Left hindlimb (tissue), 1 donor: ENCODE measurements at places on chromosomes 4 and X.

DNA sequence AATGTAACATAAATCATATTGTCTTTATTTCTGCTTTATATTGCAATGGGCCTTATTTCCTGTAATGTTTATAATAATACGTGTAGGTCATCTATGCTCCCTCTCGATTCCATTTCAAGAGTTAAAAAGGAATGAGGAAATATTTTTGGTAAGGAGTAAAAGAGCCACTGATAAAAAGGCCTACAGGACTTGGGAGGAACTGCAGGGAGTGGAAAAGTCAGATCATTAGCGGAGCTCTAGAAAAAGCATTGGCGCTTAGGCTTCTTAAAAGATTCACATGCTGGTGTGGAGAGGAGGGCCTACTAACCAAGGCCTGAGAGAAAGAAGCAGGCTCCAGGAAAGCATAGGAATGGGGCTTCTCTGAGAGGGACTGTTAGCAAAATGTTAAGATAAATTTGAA lies 82.9 kb upstream of the PNPLA4 start:
- no peak for DNase-seq

- no peak for DNase-seq
Observed at GRCh38 chr4:69830192-69830559, 29.8 kb downstream of the SULT1E1 start.

DNA sequence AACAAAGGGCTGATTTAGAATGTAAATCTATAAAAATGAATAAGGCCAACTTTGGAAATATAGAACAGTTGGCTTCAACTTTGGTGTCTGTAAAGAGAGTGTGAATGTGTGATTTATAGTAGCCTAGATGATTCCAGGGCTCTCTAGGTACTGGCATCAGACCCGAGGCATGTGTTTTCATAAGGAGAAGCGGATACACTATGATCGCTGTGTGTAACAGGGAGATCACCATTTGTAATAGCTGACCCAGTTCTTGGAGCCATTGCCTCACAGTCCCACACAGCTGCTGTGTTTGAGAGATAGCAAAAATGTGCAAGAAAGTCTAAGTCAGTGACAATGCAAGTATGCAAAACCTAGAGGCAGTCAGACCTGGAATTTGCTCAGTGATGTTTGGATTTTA lies 135.1 kb downstream of the REPS2 start:
- no peak for DNase-seq

DNA sequence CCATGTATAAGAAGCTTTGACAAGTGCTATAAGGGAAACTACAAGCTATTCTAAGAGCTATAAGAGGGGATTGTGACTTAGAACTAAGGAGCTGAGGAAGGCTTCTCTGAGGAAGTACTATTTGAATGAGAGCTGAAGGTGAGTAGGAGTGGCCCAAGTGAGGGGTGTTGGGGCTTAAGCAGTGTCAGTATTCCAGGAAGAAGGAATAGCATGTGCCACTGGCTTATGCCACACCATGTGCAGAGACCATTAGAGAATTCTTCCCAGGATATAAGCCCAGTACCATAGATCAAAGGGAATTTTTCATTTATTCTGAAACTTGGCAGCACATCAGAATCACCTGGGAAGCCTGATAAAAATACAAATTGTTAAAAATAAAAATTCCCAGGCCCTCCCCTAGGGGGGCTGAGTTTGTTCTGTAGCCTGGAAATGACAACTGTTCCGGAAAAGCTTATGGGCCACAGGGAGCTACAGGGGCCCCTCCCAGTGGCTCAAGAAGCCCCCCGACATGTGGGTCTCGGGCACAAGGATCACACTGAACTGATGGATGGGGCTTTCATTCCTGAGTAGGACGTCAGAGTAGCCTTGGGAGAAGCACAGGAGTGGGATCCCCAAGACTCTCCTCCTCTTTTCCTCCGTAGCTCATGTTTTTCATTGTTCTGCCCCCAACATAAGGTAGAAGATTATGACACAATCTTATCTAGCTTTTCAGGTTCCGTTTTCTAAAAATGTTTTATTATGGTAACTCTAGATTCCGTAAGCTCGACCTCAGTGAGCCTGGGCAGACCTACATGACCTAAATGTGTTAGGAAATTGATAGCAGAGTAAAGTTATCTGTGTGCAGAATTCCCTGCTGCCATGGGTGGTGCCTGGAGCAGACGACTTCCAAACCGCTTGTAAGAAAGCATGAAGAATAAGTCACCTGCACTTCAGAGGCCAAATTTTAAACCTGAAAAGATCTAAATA lies 119.3 kb downstream of the AFF1 start:
- DNase-seq = no peak

GRCh38 chrX:156003486-156004185 lies 6.1 kb downstream of the IL9R start:
- DNase-seq = no peak

GRCh38 chrX:129423191-129423590 lies 100.1 kb downstream of the SMARCA1 start:
- no peak for DNase-seq

DNA sequence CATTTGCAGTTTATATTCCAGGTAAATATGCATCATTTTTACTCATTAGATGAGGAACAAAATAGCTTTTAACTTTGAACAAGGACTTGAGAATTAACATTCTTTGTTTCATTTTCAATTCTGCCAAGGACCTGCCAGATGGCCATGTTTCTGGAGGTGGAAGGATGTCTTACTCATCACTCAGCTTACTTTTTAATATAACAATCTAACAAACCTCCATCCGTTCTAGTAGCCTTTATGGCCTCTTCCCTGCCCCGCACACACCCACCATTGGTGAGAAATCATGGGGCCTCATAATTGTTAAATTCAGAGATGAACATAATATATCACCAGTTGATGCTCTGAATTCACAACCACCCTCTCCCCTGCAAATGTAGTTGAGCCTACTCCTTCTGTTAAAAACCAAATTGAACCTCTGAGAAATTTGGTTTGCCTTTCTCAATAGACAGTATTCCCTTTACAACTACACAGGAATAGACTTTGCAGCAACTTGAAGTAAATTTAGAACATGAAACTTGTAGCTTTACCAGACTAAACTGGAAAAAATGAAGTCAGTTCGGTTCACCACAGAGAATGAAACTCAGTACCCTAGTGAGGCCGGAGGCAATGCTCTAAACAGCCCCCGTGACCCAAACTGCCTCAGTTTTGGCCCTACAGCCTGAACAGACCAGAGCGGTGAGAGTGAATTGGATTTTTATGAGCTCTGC lies 50.1 kb upstream of the ACSL4 start:
- DNase-seq = no peak

DNA sequence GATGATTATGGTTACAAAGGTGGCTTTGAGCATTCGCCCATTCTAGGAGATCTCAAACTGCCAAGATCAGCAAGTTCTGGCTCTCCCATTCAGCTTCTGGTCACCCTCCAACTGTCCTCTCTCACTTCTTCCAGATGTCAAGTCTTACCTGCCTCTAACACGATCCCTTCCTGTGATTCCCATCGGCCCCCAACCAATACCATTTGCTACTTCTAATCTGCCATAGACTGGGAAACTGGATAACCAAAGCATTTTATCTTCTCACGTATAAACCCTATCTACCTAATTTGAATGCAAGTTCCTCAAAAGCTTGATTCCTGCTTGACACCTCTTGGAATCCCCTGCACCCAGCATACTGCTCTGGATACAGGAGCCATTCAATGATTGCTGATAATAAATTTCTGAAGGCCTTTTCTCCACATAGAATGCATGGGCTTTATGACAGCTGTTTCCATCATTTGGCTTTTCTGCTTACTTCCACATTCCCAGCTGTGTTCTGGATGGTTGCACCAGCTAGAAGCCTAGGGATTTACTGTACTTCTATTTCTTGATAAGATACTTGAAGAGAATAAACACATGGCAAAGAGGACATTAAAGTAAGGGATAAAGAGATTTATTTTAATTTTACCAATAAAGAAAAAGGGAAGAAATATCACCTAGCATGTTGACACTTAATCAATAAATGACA lies 9.6 kb downstream of the GPC4 start:
- DNase-seq = no peak

DNA sequence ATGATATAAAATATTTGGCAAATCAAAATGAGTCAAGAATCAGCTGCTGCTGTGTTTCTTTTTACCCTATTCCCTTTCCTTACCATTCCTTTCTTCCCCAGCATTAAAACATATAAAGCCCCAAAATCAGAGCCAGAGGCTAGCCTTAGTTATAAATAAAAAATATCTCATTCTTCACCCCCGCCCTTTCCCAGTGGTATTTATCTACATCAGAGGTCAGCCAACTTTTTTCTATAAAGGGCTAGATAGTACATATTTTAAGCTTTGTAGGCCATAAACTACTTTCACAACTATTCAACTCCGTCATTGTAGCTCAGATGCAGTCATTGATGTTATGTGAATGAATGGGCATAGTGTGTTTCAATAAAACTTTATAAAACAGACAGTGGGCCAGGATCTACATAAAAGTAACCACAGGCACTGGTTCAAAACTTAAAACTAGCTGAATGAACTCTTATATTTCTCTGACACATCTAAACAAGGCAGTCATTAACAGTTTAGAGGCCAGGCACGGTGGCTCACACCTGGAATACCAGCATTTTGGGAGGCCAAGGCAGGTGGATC lies 30.5 kb upstream of the TCEANC start:
- DNase-seq = no peak

DNA sequence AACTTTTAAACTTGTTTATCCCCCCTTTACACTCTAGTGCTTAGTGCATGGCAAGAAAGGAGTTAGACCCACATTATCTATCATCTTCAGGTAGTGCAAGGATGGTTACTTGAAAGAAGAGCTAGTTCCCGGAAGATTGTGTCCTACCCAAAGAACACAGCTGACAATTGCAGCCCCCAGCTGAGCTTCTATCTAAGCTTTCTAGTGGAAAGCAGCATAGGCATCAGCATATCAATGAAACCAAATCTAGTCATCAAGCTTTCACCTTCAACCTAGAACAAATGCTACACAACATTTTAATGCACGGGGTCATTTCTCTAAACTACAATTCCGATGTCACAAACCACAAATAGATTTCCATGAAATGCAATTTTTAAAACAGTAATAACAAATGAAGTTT lies 88.9 kb upstream of the TFDP3 start:
- no peak for DNase-seq

GRCh38 chrX:31199840-31200114 lies 127.9 kb upstream of the FTHL17 start:
- DNase-seq = no peak

DNA sequence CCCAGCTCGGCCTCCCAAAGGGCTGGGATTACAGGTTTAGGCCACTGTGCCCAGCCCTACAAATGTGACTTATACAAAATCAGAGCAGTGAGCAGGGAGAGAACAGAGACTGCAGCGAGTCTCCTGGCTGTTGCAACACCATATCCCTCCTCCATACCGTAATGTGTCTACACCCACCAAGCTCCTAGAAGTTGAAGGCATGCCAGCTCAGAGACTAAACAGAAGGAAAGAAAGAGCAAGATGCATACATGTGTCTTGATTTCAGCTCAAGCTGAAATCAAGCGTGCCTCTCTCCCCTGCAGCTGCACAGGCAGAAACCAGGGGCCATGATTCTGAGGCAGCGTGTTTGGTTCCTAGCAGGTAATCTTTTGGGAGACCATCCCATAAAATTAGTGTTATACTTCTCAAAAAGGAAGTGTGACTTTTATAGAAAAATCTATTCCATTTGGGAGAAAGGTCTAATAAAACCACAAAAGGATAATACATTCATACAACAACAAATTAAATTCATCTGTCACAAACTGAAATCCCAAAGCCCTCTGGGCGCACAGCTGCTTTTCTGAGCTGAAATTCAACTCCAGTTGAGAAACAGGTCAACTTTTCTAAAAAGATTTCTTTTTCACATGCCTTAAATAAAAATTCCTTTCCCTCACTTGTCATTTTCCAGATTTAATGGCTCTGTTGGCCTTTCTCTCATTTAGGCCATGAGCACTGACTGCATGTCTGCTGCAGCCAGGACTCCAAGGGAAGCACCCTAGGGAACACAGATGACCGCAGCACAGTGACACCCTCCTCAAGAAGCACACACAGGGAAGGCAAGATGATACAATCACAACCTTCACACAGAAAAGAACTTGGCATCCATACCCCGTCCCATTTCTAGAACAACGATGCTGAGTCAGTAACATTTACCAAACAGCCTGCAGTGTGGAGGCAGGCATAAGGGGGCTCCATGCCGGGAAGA lies 34.4 kb downstream of the AFAP1 start:
- peak; percentile 75 for DNase-seq

DNA sequence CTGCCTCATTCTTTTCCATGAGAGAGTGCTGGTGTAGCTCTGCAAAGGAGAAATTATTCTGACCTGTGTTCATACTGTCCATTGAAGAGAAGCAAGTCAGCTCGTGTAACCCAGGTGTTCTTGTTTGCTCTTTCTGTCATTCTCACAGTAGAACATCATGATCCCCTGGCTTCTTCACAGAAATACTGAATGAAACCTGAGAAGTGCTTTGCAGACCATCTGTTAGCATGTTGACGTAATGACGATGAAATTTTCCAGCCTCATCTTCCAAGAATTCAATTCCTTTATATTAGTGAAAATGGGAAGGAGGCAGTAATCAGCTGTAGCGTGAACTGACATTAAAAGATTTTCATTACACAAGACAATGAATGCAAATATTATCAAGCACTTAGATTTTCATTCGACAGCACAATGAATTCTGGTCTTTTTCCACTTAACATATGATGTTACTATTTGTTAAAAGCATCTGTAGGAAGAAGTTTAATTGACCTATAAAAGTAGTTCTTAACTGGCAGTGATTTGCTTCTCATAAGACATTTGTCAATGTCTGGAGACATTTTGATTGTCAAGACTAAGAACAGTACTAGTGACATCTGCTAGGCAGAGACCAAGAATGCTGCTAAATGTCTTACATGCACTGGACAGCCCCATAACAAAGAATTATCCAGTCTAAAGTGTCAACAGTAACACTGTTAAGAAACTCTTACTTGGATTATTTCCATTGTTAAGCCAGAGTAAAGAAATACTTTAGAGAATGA lies 246.3 kb downstream of the BANK1 start:
- DNase-seq = no peak

DNA sequence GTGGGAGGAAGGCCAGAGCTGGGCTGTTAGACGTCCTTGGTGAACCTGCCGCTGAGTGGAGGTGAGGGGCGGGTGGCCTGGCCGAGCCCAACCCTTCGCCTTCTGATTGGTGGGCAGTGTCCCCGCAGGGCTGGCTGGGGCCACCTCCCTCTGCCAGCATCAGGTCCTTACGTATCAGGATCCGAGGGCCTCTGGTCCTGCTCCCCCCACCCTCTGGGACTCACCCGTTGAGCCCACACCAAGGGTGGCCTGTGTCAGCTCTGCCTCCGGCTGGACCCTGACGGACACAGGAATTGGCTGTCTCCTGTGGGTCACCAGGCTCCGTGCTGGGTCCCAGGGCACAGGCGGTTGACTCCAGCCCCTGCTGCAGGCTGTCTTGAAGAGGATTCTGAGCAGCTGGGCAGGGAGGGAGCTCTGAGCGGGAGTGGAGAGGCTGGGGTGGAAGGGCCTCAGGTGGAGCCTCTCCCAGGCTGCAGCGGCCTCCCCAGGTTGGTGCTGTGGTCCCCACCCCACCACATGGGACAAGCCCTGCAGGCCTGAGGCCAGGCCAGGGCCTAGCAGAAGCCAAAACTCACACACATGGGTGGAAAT lies 58.4 kb upstream of the NKX1-1 start:
- DNase-seq = no peak
